ENCODE measurements at places on chromosomes 12 and 14.

- DNase-seq, result no peak
Observed at GRCh38 chr14:83779266-83779665, 1750.7 kb upstream of the FLRT2 start.

GRCh38 chr14:74645244-74645643 lies 33.2 kb upstream of the LTBP2 start:
- DNase-seq, result no peak

GRCh38 chr12:126437934-126438333 lies 1372.7 kb downstream of the AACS start:
- DNase-seq, result no peak

DNA sequence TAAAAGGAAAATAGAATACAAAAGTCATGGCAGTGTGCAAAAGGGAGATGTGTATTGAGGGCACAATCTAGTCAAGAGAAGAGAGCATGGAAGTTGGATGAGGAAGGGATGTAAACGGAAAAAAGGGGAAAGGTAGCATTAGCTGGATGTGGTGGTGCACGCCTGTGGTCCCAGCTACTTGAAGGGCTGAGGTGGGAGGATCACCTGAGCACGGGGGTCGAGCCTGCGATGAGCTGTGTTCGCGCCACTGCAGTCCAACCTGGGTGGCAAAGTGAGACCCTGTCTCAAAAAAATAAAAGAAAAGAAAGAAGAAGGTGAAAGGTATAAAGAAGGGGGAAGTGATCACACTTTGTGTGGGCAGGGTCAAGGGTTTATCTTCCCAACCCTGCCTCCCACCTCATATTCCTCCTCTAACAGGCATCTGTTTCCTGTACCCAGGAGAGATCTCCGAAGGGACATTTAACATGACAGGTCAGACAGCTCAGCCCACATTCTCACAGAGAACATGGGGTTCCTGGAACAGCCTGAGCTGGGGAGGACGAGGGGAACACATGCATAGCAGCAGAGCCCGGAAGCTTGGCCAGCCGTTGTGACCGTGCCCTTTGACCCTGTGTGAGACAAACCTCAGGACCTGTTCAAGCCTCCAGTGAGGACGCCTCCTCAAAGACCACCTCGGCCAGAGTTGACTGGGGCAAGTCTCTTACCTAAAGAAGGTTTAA lies 8.9 kb downstream of the RNASE11 start:
- DNase-seq, result no peak

DNA sequence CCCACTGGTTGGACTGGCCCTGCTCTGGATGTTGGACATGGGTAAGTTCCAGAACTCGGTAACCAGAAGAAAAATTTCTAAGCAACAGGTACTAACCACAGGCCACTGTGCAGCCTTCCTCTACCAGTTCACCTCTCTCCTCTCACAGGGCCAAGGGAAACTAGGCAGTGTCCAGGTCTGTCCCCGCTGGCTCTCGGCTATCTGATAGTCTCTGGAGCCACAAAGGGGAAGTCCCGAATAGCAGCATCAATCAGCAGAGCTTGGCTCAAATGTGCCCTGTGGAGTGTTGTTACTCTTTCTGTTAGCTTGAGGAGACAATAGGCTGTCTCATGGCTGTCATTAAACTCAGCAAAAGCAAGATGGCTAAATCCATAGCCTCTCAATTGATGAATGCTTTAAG lies 73.2 kb downstream of the TSPAN11 start:
- no peak for DNase-seq

- no peak for DNase-seq
Observed at GRCh38 chr12:31922341-31923062, 36.7 kb upstream of the RESF1 start.

GRCh38 chr12:21971344-21971743 lies 30.1 kb upstream of the ABCC9 start:
- no peak for DNase-seq

GRCh38 chr12:103729499-103729898 lies 111.5 kb downstream of the NT5DC3 start:
- no peak for DNase-seq

DNA sequence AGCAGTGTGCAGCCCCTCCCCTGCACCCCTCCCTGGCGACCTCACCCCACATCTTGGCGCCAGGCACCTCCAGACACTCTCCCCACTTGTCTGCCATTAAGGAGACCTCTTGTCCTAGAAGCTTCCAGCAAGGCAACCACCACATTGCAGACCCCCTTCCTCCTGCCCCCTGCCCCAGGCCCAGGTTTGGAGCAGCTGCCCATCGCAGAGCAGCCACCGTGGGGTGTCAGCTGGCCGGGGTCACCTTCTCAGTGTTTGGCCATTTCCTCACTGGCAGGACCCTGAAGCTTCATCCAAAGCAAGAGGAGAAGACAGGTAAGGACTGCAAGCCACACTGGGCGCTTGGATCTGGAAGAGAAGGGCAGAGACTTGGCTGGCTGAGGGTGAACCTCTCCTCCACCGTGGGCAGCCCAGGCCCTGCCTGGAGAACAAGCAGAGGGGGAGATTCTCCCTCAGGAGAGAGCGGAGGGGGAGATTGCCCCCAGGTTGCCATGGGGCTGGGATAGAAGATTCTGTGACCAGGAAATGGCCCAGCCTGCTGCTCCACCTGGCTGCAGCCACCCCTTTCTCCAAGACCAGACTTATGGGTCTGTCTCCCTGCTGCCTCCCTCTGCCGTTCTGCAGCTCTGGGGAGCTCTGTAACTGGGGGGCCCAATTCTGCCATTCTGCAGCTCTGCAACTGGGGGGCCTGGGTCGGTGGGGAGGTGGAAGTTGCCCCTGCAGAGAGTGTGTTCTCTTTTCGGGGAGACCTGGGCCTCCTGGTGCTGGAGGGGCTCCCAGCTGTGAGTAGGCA lies 72.9 kb upstream of the C14orf180 start:
- no peak for DNase-seq

- DNase-seq, result no peak
Observed at GRCh38 chr14:100153560-100153959, 5.9 kb downstream of the DEGS2 start.

- DNase-seq, result no peak
Observed at GRCh38 chr12:13496111-13496510, 299.6 kb downstream of the EMP1 start.

GRCh38 chr14:57295239-57295638 lies 26.5 kb downstream of the AP5M1 start:
- no peak for DNase-seq

DNA sequence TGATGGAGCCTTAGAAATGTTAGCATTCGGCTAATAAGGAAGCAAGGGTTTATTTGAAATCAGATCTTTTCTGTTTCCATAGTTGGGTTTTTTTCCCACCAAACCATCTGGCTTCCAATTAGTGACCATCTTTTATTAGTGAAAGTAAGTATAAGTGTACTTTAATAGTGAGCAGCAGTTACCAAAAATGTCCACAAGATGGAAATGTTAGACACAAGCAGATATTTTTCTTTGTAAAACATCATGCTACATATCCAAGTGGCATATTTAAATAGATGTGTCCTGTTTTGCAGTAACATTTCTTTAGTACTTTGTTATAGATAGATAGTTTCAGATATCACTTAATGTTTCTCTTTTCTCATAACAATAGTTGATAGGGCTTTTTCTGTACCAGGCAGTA lies 28.8 kb downstream of the YEATS4 start:
- no peak for DNase-seq

GRCh38 chr12:49554266-49554665 lies 13.7 kb downstream of the MCRS1 start:
- DNase-seq, result no peak

GRCh38 chr14:102799684-102800562 lies 22.7 kb downstream of the TRAF3 start:
- no peak for DNase-seq

- DNase-seq, result no peak
Observed at GRCh38 chr12:113239288-113239771, 18.1 kb downstream of the TPCN1 start.

- no peak for DNase-seq
Observed at GRCh38 chr12:9134981-9135628, 19.4 kb upstream of the A2M start.

DNA sequence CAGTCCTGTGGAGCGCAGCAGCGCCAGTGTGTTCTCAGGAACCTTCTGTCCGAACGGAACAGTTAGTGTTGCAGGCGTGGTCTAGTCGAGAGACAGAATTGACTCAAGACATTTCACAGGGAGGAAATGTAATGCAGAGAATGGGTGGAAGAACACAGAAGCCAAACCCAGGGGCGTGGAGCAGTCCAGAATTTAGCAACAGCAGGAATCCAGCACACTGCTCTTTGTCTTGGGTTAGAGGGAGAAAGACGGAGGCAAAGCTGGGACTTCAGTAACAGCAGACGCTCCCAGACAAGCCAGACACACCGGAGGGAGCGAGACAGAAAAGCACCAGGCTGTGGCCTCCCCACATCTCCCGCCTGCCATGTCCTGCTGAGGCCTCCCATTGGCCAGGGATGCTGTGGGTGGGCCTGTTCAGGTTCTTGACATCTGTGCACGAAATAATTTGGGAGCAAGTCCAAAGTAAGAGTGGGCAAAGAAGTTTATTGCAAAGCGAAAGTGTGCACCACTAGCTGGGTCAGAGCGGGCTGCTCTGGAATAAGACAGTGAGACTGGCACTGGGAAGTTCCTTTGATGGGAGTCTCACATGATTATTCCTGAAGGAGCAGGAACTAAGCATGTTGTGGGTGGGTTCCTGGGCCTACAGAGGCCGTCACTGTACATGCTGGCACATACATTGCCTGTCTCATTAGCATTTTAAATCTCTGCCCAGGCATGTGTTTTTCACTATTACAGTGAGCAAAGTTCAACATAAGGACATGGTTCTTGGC lies 339.3 kb upstream of the SFSWAP start:
- DNase-seq, result no peak

DNA sequence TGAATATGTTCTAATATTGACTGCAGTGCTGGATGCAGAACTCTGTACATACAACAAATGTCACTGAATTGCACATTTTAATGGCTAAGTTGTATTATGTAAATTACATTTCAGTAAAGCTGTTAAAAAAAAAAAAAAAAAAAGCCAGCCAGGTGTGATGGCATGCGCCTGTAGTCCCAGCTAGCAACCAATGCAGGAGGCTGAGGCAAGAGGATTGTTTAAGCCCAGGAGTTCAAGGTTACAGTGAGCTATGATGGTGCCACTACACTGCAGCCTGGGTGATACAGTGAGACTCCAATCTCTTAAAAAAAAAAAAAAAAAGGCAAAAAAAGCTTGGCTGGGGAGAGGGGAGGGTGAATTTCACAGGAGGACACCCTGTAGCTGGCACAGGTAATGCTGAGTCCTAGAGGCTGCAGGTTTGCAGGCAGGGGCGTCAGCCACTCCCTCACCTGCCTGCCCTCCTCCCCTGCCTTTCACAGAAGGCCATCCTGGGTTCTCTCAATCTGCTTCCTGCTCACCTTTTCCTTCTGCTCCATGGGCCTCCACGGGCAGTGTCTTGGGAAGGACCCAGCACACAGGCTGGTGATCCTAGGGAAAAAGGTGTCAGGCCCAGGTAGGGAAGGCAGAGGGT lies 40.7 kb downstream of the TESC start:
- DNase-seq, result no peak

DNA sequence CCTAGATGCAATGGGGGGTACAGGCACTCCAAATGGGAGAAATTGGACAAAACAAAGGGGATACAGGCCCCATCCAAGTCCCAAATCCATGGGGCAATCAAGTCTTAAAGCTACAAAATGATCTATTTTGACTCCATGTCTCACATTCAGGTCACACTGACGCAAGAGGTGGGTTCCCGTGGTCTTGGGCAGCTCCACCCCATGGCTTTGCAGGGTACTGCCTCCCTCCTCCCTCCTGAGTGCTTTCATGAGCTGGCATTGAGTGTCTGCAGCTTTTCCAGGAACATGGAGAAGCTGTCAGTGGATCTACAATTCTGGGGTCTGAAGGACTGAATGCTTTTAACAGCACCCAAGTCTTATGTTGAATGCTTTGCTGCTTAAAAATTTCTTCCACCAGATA lies 274.5 kb upstream of the LRIG3 start:
- no peak for DNase-seq

GRCh38 chr14:77319422-77319821 lies 1.3 kb downstream of the POMT2 start:
- DNase-seq, result no peak

DNA sequence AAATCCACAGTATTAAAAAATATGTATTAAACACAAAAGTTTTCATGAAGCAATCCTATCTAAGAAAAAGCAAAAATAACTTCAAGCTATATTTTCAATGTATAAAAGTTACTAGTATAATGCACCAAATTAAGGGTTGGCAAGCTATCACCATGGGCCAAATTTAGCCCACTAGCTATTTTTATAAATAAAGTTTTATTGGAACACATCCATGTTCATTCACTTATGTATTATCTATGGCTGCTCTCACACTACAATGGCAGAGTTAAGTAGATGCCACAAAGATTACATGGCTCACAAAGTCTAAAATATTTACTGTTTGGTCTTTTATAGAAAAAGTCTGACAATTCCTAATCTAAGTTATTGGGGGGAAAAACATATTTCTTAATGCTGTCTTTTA lies 17.6 kb downstream of the KLHL28 start:
- DNase-seq, result no peak

DNA sequence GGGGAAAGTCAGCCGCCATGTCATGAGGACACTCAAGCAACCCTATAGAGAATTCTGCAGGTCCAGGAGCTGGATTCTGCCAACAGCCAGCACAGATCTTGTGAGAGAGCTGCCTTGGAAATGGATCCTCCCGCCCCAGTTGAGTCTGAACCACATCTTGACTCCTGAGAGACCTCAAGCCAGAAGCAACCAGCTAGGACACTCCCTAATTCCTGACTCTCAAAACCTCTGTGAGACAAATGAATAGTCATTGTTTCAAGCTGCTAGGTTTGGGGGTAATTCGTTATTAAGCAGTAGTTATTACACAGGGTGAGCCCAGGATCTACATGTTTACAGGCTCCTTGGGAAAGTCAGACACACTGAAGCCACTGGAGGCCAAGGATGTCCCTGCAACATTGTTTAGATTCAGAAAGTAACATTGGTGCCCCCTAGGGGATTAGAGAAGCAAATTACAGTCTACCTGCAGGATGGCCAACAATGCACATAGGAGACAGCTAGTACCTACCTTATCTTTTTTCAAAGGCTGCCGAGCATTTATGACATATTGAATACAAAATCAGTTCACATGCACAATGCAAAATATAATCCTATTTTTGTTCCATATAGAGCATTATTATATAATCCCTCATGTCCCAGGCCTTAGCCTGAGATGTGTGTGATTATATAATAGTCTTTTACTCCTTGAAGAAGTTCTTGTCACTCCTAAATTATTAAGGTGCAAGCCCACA lies 57.9 kb upstream of the FICD start:
- no peak for DNase-seq

DNA sequence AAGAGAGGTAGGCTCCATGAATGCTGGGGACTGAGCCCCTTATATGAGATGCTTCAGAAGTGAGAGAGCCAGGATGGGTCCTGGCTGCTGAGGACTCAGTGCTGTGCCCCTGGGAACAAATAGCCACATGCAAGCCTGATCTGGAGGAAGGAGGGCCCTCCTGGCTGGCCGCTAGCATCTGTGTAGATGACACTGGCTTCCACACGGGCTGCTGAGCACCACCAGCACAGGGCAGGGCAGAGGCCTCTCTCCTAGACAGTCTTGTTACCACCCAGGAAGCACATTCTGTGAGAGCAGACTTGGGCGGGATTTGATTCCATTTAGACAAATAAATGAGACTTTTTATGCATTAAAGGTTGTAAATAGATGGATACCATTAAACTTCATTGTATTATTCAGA lies 48.0 kb downstream of the ZNF664 start:
- DNase-seq, result no peak

GRCh38 chr14:105748204-105748578 lies 221.8 kb downstream of the TMEM121 start:
- DNase-seq, result no peak
